ENCODE measurements at places on chromosomes 2 and 18. TPM values are rescaled to one million over a fixed set of nuclear protein-coding genes. Genes with fewer than 3 reads are reported as not detected.
A peak's percentile ranks its signal among the peaks of the same experiment; 100 is the strongest.

- no peak overlapping the region for H3K27ac ChIP-seq
- no peaks in the 10 kb centered on the region for H3K4me1 ChIP-seq
- no peak for DNase-seq
- H3K4me3 ChIP-seq: no peak overlapping the region
Observed at GRCh38 chr2:201344663-201345366, 12.3 kb downstream of the FLACC1 start.

DNA sequence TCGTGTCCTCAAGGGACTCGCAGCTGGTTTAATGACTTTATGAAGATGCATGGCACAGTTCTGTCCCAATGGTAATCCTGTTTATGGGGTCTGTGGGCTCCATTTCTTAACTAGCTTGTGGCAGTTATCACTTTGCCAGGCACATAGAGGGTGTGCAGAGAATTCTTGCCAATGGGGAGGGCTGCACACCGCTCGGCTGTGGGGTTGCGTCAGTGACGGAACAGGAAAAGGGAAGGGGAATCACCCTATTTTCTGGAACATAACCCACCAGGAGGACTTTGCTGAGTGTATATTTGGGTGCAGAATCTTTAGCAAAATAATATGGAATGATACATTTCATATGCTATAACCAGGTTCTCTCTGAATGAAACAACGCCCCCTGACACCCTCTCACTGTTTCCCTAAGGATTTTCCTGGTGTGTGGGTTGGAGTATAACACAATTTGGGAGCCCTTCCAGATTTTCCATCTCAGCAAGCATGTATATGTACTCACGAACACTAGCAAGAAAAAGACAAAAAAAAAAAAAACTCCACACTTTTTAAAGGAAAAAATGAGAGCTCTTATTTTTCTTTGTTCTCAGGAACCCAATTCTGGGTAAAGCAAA lies 43.9 kb upstream of the TRIB2 start:
- H3K27me3 ChIP-seq: no peaks in the 10 kb centered on the region
- H3K4me3 ChIP-seq: no peak overlapping the region
- no peak overlapping the region for H3K27ac ChIP-seq

DNA sequence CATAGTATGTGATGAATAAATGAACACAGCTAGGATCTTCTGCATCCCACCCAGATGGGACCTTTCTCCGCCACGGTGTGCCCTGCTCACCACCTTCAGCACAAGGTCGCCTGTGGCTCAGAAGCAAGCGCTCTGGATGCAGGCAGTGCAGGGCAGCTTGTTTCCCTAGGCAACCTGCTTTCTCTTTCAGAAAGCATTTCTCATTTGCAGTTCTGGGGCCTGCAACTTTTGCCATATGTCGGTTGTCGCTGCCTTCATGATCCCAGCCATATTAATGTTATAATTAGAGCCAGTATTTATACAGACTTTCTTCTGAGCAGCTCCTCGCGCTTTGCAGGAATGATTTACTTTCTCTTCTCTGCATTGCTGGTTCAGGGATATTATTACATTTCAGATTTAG lies 692.8 kb downstream of the RNF144A start:
- H3K27ac ChIP-seq: no peak overlapping the region
- no peaks in the 10 kb centered on the region for H3K4me1 ChIP-seq
- no peak overlapping the region for H3K4me3 ChIP-seq
- H3K27me3 ChIP-seq: no peaks in the 10 kb centered on the region

- no peak overlapping the region for H3K4me3 ChIP-seq
- peaks cover 22% of the 10 kb centered on the region for H3K4me1 ChIP-seq
- DNase-seq: no peak
- H3K27ac ChIP-seq: peak overlapping the region; percentile 89
- no peaks in the 10 kb centered on the region for H3K36me3 ChIP-seq
Observed at GRCh38 chr2:46854260-46854659, 61.3 kb downstream of the MCFD2 start.

TMEM17 gene
- 0.33 TPM for total RNA-seq

GLI2 gene
- 1.0 TPM for total RNA-seq
